Esophagus squamous epithelium (tissue), 5 donors: ENCODE measurements at places on chromosomes 1 and 21.

DNA sequence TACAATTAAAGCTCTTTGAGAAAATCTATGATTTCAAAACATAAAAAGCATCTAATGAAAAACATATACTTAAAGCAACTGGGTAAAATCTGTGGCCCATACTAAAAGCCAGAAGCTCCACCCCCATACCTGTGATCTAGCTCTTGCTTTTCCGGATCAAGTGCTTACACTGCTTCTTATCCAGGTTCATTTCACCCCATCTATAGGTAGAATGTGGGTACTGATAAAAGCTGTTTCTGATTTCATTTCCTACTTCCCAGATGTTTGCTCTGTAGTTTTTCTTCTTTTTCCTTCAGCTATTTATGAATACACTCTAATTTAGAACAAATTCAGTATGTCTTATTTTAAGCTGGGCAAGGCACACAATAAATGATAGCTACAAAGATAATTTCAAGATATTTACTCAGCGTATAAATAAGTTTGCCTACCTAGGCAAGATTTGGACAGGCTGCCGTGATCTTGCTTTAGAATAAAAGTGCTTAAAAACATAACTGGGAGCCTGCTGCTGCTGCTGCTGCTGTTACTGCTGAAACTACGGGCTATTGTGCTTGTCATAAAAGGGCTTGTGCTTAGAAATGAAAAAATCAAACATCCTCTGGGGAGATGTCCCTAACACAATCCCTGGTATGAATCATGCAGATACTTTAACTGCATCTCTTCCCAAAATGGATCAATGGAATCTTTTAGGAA lies 2.1 kb downstream of the SIPA1L2 start:
- DNase-seq = no peak

- DNase-seq = no peak
Observed at GRCh38 chr21:38171723-38172344, 85.0 kb upstream of the KCNJ15 start.

DNA sequence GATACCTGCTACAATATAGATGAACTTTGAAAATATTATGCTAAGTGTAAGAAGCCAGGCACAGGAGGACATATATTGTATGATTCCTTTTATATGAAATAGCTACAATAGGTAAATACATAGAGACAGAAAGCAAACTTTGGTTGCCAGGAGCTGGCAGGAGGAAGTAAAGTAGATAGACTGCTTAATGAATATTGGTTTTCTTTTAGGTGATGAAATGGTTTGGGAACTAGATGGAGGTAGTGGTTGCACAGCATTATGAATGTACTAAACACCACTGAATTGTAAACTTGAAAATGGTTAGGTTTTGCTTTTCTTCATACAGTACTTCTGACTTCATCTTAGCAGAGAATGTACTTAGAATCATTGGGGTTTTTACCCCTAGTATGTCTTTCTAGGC lies 21.5 kb downstream of the ABCB10 start:
- DNase-seq = no peak

DNA sequence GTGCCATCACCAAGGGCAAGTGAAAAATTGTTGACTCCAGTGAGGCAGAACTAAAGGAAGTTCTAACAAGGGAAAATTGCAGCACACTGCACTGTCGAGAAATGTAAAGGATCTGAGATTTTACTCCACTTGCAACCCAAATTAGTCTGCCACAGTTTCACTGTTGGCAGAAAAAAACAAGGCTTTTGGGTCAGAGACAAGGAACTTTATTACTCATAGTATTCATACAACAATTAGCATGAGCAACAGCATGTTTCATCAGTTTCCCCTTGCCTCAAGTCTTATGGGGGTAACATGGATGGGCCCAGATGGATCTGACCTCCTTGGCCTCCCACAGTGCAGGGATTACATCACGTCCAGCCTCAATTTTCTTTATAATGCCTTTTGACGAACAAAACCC lies 125.3 kb downstream of the LTN1 start:
- DNase-seq = no peak

GRCh38 chr1:95325349-95325748 lies 91.3 kb downstream of the RWDD3 start:
- DNase-seq = no peak

- DNase-seq = no peak
Observed at GRCh38 chr1:201632364-201632952, 93.5 kb downstream of the NAV1 start.

GRCh38 chr21:23401278-23401677 lies 2206.0 kb downstream of the MRPL39 start:
- DNase-seq = no peak

DNA sequence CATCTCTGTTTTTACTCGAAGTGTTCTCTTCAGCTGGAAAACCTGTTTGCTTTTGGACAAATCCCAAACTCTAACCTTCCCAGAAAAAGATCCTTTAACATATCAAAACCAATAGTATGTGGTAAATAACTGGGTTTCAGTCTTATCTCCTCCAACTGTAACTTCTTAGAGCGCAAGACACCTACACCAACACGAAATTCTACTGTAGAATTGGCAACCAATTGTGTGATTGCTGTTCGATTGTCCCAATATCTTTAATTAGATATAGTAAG lies 5.8 kb upstream of the MPZL1 start:
- no peak for DNase-seq

- no peak for DNase-seq
Observed at GRCh38 chr1:6345009-6345408, 48.6 kb downstream of the ACOT7 start.
